ENCODE measurements at places on chromosomes 2 and 18.

DNA sequence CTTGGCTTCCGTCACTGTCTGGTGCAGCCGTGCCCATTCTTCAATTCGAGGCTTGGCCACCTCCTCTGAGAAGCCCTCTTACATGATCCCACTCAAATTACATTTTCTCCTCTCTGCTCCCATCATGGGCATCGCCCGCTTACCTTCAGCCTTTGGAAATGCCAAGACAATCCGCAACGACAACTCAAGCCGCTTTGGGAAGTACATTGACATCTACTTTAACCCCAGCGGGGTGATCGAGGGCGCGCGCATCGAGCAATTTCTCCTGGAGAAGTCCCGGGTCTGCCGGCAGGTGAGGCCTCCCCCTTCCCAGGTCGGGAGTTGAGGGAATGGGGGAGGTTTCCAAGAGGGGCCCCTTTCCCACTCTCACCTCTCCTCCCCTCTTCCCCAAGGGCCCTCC lies 38.3 kb downstream of the MYO7B start:
- no peak for DNase-seq

- no peak for DNase-seq
These were observed 39.5 kb downstream of the SPATS2L start for GRCh38 chr2:200345975-200346374.

DNA sequence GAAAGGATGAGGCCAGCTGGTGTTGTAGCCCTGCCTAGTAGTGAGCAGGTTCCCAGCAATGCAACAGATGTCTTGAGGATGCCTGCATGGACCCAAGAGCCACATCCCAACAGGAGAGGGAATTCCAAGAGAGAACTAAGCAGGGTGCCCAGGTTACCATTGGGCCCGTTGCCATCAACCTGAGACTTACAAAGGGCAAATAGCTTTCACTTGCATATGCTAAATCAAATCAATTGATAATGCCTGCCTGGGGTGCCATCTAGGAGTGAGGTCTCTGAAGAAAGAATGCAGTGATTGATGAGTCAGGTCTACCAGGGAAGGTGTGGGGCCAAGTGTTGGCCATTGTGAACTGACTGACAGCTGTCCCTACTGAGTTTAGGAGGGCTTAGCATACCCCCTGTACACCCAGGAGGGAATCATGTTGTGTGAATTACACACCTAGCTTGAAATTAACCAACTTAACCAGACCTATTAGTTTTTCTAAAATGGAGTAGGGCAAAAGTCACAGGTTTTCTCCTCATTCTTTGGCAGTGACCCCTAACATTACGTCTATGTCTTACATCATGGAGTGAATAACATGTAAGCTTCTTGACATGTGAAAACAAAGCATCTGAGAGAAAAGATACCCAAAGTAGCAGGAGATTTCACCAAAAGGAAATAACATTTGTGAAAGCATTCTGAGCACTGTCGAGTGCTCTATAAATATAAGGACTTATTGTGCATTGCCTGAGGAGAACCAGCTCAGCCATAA lies 32.3 kb downstream of the FHOD3 start:
- no peak for DNase-seq

DNA sequence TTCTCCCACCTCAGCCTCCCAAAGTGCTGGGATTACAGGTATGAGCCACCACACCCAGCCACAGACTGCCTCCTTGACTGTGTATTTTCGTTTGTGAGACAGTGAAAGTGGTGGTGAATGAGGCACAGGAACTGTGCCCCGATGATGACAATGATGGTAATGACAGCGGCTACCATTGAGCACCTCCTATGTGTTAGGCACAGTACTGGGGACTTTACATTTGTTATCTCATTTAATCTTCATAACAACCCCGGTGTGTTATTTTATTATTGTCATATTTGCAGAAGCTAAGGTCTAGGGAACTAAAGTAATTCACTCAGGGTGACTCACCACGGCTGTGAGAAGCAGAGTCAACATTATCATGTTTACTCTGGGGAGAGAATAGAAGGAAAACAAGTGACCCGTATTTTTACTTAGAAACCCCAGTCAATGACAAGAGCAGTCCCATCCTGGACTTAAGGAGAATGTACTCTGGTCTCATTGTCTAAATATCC lies 77.6 kb upstream of the ALPP start:
- DNase-seq: peak; percentile 96

DNA sequence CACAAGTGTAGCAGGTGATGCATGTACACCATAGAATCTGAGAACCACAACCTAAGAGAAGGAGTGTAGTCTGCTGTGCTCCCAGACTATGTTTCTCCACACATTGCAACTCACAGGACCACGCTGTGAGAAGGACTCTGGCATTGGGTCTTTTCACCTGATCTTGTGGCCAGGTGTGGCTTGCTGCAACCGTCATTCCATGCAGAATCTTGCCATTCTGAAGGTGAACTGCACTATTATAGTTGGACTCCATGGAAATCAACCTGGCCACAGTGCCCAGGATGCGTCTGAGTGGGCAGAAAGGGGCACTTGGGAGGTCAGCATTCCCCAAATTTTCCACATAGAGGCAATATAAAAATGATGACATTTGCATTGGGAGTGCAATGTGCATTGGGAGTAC lies 122.2 kb downstream of the CAPN13 start:
- DNase-seq: no peak

DNA sequence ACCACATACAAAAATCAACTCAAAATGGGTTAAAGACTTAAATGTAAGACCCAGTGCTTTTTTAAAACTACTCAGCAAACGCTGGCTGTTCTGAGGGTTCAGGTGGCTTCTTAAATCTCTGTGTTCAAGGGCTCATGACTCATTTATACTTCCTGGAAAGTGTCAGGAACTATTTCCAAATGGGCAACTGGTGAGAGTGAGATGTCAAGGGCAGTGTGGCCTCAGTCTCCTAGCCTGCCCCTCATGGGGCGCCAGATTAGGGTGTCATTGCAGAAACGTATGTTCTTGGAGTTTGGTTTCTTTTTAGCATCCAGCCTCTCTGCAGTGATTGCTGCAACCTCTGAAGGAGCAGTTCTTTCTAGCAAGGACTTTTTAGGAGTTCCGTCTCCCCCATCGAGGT lies 485.4 kb downstream of the TNS1 start:
- DNase-seq: peak; percentile 11

DNA sequence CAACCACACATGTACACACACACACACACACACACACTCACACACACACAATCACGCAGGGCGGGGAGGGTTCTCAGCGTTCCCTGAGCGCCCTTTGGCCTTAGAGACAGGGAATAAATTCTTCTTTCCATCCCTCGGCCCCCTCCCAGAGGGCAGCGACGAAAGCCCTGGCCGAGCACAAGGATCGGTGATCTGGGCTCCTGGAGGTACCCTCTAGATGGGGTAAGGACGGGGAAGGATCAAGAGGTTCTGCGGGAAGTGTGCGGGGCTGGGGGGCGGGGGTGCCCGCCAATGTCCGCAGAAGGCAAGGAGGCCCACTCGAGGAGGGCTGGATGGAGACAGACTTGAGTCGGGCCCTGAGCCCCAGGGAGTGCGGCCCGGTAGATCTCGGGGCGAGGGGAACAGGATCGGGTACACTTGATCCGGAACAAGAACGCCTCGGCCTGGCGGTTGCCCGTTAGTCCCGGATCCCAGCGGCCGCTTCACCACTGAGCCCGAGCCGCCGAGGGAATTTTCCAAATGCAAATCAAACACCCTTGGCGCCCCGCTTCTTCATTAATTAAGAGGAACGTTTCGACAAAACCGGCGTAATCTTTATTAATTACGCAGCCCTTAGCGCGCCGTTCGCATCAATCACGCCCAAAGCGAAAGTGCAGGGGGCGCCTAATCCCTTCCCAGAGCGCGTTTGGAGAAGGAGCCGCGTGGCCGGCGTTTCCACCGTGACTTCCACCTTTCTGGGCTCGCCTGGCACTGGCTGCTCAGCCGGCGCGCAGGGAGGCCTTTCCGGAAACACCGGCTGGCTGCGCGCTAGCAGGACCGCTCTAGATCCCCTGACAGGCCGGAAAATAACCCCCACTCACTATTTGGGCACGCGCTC lies 7.0 kb upstream of the PAX3 start:
- peak; percentile 69 for DNase-seq

DNA sequence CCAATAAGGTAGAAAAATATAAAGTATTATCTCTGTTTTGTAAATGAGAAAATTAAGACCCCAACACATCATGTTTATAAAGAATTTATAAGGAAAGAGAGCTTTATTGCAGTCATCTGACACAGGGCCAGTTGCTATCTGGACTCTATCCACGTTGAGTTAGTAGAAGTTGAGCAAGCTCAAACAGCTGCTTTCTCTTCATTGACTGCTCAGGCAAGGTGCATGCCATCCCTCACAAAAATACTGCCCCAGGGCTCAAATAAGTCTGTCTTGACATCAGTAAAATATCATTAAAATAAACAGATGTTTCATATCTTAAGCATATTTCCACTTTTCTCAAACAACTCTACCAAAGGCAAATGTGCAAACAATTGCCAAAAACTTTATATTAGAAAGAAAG lies 14.8 kb downstream of the COL5A2 start:
- no peak for DNase-seq

GRCh38 chr2:181300600-181301291 lies 156.4 kb upstream of the ITGA4 start:
- no peak for DNase-seq

DNA sequence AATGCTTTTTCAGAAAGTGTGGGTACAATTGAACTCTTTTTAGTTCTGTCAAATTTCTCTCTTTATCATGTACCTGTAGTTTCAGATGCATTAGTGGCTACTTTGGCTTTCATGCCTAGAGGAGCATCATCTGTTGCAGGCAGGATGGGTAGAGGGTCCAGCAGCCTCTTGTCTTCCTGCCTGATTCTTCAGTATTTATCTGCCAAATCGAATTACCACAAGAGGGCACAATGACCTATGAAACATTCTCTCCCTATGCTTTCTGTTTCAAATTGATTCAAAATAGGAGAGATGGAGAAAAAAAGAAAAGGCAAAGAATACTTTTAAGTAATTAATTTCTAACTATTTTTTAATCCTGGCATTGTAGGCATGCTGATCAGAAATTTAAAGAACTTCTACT lies 477.2 kb downstream of the TRIB2 start:
- peak; percentile 69 for DNase-seq

DNA sequence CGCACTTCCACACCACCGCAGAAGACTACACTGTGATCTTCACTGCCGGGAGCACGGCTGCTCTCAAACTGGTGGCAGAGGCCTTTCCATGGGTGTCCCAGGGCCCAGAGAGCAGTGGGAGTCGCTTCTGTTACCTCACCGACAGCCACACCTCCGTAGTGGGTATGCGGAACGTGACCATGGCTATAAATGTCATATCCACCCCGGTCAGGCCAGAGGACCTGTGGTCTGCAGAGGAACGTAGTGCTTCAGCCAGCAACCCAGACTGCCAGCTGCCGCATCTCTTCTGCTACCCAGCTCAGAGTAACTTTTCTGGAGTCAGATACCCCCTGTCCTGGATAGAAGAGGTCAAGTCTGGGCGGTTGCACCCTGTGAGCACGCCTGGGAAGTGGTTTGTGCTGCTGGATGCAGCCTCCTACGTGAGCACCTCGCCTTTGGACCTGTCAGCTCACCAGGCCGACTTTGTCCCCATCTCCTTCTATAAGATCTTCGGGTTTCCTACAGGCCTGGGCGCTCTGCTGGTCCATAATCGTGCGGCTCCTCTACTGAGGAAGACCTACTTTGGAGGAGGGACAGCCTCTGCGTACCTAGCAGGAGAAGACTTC lies 12.5 kb downstream of the MOCOS start:
- no peak for DNase-seq

- DNase-seq: no peak
These were observed 130.2 kb downstream of the MTCL1 start for GRCh38 chr18:8835521-8835953.

GRCh38 chr18:48792611-48793380 lies 158.0 kb downstream of the SMAD7 start:
- DNase-seq: no peak

- DNase-seq: no peak
These were observed 2.1 kb downstream of the GPBAR1 start for GRCh38 chr2:218262631-218263586.

DNA sequence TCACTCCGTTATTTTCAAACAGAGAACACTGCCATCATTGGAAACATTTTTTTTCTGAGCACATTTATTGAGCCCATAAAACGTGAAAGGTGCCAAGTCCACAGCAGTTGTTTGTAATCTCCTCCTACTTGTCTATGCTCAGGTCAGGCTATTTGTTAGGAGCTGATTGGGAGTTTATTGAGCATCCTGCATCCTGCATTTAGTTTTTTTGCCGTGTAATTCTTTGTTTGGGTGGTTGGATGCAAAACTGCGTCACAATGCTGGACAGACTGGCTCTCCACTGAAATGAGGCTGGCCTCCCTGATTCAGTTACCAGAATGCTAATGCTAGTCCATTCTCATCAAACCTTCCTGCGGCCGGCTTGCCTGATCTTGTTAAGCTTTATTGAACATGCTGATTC lies 71.4 kb downstream of the RAPGEF4 start:
- no peak for DNase-seq

DNA sequence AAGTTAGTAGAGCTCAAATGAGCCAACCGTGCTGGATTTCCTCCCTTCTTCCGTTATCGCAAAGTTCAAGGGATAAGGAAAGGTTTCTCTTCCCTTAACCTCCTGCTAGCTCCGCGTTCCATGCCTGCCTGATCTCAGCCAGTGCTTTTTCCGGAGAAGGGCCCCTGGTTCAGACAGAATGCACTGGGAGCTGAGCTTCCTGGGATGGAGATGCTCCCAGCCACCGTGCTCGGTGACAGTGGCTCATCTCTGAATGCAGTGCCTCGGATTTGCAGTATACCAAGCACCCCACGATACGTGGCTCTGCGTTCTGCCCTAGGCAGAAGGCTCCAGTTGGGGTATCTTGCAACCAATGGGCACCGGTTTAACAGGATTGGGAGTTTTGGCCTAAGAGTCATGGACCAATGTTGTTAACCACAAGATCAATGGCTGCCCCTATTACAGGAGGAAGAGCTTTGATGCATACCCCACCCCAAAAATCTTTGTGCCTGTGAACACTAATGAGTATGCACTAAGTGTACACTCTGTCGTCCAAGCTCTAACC lies 876 bp downstream of the CNTNAP5 start:
- DNase-seq: peak; percentile 24

DNA sequence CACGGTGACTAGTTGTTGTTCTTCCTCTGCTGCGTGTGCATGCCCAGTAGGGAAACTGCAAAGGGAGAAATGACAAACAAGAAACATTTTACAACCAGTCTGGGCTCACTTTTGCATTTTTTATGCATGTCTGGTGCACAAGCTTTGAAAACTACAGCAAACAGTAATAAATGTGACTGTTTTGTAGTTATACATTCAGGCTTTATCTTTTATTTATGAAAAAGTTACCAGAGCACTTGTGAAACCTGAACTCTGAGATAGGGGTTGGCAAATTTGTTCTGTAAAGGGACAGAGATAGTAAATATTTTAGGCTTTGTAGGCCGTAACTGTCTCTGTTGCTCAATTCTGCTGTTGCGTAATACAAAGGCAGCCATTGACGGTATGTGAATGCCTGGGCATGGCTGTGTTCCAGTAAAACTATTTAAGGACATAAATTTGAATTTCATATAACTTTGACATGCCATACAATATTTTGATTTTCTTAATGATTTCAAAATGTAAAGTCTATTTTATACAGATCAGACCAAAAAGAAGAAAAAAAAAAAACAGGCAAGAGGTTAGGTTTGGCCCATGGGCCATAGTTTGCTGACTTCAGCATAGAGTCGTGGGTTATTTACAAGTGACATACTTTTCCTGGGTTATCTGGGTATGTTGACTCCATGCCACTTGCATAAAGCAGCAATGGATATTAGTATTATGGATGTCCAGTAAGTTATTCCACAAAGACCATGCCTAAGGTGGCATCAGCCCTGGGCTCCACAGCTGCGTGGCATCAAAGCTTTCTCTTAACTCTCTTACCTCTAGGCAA lies 53.6 kb upstream of the EML6 start:
- no peak for DNase-seq

GRCh38 chr2:17682098-17682857 lies 71.3 kb downstream of the SMC6 start:
- no peak for DNase-seq

All from DMS53 (cell line).